Cardiac fibroblast (primary cell): ENCODE measurements at places on chromosomes 5 and 9.

DNA sequence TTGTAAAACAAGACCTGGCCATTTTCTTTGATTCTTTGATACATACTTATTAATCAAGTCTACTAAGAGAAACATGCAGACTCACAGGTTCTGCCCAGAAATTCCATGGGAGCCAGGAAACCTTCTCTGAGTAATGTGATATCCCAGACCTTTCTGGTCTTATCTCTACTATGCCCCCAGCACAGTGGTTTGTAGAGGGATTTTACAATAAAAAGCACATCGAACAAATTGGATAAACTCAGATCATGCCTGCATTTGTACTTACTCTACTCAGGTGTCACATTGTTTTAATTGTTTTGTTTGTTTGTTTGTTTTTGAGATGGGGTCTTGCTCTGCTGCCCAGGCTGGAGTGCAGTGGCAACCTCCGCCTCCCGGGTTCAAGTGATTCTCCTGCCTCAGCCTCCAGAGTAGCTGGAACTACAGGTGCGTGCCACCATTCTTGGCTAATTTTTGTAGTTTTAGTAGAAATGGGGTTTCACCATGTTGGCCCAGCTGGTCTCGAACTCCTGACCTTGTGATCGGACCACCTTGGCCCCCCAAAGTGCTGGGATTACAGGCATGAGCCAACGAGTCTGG is 179.5 kb downstream of the ZNF608 start:
- DNase-seq: no peak

DNA sequence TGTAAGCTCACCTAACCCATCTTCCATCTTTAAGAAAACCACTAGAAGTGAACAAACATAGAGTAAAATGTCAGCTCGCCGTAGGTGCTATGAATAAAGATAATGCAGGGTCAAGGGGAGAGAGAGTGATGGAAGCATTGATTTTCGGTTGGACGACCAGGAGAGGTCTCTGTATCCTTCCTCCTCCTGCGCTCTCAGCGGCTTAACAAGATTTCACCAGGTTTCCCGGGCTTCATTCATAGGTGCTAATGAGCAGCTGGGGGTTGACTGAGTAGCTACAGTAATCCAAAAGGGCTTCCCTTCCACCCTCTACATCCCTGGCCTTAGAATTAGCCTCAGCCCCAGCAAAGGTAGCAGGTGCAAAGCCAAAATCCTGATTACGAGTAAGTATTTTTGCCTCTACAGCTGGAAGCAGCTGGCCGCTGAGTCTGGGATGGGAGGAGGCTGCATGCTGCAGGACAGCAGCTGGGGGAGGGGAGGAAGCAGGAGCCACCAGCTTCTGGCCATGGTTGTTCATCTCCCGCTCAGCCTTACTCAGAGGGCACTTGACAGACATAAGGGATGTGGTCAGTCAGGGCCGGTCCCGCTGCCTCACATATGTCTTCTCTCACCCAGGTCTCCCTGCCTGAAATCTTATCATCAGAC is 112.0 kb upstream of the IL12B start:
- DNase-seq: no peak

DNA sequence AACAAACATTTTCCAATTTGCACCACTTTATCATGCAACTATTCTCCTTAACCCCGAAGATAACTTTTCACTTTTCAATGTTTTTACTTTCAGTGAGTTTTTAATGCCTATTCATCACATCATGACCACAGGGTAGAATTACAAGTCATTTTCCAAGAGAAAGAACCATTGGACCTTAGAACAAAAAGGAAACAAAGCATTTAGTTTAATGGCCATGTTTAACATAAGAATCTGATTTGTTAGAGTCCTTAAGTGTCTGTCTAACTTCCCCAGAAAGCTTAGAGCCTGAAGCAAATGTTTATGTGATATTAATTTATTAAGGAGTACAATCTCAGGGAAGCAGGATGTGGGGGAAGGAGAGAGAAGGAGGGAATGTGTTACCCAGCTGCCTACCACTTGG is 325.8 kb upstream of the RIOK2 start:
- no peak for DNase-seq

GRCh38 chr9:80156756-80157472 is 585.1 kb downstream of the TLE4 start:
- no peak for DNase-seq

GRCh38 chr5:120582635-120583034 is 118.5 kb downstream of the PRR16 start:
- no peak for DNase-seq

- DNase-seq: no peak
Measured at GRCh38 chr9:75390951-75391350, 302.6 kb downstream of the OSTF1 start.

- no peak for DNase-seq
Measured at GRCh38 chr5:139155333-139155732, 42.8 kb downstream of the SIL1 start.

GRCh38 chr5:128469912-128470311 is 68.1 kb downstream of the FBN2 start:
- peak; percentile 61 for DNase-seq

- DNase-seq: no peak
Measured at GRCh38 chr5:134994560-134995156, 27.0 kb downstream of the CATSPER3 start.

GRCh38 chr5:2890011-2890410 is 138.5 kb upstream of the IRX2 start:
- no peak for DNase-seq

- DNase-seq: peak; percentile 78
Measured at GRCh38 chr5:158910782-158911692, 188.7 kb downstream of the EBF1 start.

DNA sequence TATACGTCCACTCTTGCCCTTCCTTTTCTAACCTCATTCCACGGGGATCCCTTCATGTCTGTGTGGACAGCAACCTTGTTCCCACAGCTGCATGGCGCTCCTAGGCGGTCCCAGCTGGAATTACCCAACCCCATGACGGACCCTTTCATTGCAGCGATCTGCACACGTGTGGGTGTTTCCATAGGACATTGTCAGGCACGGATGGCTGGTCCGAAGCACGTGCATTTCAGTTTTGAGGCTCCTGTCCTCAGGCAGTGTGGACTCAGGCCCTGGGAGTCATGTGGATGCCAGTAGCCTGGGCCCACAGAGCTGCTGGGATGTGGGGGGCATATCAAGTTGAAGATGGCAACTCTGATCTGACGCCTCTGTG is 15.0 kb downstream of the CARD19 start:
- DNase-seq: no peak

- no peak for DNase-seq
Measured at GRCh38 chr5:146173597-146173996, 8.9 kb downstream of the LARS1 start.

DNA sequence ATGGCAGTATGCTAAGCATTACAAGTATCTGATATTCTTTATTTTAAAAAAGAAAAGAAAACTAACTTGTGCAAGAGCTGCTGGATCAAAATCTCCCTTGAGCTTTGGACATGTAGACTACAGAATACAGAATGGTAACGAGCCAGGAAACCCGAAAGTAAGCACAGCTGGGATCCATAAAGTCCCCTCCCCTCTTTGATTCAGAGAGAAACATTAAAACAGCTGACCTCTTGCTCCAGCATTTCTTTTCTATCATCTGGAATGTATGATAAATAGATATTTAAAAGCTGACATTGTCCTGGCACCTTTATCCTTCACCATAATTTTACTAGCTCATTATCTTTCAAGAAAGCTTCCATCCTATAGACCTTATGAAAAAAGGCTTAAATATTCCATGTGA is 28.2 kb upstream of the LPAR1 start:
- DNase-seq: peak; percentile 49

DNA sequence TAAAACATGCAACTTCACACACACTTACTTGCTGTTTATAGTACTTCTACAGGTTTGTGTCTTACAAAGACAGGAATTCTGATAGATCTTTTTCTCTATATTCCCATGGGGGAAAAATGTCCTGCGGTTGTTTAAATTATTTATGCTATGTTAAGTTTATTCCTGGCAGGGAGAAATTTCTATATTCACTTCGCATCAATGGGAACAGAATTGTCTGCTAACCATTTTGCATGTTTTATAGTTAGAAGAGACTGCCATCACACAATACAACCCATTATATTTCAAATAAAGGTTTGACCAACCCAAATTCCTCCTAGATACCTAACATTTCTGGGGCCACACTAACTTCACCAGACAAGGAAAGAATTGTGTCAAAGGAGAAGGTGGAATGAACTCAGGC is 110.0 kb upstream of the PRR16 start:
- DNase-seq: no peak

GRCh38 chr5:80034962-80035821 is at the start of gene THBS4:
THBS4 (plus strand) TSS chr5:80035348; CDS start chr5:80035538, 190 bp downstream.
- no peak for DNase-seq

- no peak for DNase-seq
Measured at GRCh38 chr5:133538718-133539117, 73.6 kb downstream of the FSTL4 start.

GRCh38 chr5:58114324-58114723 is 345.6 kb downstream of the PLK2 start:
- peak; percentile 85 for DNase-seq

- peak; percentile 100 for DNase-seq
Measured at GRCh38 chr9:115944166-115944948, 209.2 kb upstream of the PAPPA start.

GRCh38 chr5:107557051-107557658 is 113.6 kb downstream of the EFNA5 start:
- no peak for DNase-seq

GRCh38 chr5:156595132-156595787 is 254.8 kb upstream of the PPP1R2B start:
- no peak for DNase-seq

DNA sequence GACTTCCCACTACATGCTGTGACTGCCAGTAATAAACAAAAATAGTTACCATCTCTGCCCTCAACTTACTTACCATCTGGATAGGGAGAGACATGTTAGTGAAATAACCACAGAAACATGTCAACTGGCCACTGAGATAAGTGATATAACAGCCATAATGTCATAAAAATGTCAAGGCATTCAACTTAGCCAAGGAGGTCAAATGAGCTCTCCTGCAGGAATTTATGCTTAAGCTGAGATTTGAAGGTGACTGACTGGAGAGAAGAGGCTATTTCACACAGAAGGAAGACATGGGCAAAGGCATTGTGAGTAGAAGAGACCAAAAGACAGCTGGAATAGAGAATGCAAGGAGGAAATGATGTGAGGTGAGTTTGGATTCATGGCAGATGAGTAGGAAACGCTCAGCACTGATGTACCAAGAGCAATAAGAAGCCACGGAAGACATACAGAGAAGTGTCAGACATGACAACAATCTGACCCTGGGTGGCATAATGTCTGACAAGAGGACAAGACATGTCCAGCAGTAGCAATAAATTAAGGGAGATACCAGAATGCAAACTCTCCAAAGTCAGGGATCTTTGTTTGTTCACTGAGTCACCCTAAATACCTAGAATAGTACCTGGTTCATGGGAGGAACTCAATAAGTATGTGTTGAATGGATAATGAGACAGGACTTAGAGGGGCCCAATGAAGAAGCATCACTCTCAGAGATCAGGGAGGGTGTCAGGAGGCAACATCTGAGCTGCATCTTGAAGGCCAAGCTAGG is 318.8 kb downstream of the ACTL7B start:
- DNase-seq: no peak

GRCh38 chr5:100448111-100448528 is 87.1 kb upstream of the FAM174A start:
- peak; percentile 10 for DNase-seq

GRCh38 chr9:131258186-131258585 is 18.1 kb downstream of the FAM78A start:
- no peak for DNase-seq

DNA sequence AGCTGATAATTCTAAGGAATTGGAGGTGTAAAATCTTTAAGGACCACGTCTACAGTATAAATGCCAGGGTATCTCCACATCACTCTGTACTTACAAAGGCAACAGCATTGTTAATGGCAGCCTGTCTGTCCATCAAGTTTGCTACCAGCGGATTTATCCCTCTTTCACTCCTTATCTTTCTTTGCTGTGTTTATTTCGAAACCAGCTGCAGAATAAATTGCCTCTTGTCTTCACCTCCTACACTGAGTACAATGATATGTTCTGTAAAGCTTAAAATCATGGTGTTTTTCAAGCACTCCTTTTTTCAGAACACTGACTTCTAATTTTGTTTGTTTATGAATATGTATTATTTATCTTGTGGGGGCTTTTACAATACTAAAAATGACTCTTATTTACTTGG is 1088.1 kb downstream of the NR2F1-AS1 start:
- DNase-seq: no peak

DNA sequence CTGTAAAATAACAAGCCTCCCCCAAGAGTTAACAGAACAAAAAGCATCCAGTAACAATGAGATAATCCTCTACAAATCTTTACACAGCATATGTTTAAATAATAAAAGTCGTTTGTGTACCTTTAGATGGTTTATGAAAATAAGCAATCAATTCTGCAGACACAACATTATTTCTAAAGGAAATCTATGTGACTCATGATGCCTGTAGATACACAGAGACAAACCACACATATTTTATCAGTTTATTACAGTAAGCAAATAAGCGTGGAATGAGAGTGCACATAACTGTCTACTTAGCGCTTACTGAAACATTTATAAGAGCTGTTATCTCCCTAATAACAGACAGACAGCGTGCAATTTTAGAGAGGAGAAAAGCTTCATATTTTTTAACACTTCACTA is 243.6 kb downstream of the AP3B1 start:
- DNase-seq: peak; percentile 15

- DNase-seq: peak; percentile 54
Measured at GRCh38 chr5:38208782-38209378, 49.5 kb upstream of the EGFLAM start.

DNA sequence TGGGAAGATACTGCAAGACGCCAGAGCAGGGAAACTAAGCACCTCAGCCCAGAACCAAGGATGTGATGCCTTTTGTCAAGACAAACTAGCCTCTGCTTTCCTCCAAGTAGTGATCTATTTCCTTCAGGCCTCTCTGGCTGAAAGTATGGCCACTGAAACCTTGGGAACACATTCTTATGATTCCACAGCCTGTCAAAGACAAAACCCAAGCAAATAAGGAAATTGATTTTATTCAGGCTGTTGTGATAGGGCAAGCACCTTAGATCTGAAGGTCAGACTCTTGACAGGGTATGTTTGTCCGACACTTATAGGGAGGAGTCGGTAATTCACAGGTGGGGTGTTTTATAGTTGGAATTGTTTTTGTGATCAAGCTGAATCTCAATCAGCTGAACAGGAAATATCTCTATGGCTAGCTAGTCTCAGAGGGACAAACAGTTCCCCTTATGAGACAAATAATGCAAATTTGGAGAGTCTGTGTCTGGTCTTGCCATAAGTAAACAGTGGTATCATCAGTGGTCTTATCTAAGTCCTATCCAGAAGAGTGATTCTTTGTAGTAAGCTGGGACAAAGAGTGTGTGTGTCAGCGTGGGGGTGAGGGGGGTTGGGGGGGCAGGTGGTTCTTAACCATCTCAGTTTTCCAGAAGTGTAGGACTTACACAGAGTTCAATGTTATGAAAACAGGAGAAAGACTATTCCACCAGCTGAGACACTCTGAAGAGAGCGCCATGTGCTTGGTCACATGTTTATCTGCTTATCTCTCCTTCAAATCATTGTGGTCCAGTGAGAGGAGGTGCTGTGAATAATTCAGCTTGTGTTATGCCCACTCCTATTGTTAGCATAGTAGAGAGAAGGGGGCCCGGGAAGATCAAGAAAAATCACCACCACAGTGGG is 6.7 kb upstream of the ZCCHC10 start:
- no peak for DNase-seq
